ENCODE measurements at places on chromosomes 5 and 9. TPM values are rescaled to one million over a fixed set of nuclear protein-coding genes. Genes with fewer than 3 reads are reported as not detected.

The HSPA9 gene
- 368 TPM for total RNA-seq

The FGFR4 gene
- 588 TPM for total RNA-seq

The SEMA5A gene
- total RNA-seq: not detected

The PCDHB9 gene
- 5.1 TPM for total RNA-seq

The BRINP1 gene
- total RNA-seq: 44.4 TPM

The IL17B gene
- 1.5 TPM for total RNA-seq

The QRFP gene
- total RNA-seq: not detected

The CARD9 gene
- total RNA-seq: 8.8 TPM

The EDIL3 gene
- 27.8 TPM for total RNA-seq

The PCA3 gene
- total RNA-seq: 0.59 TPM

The NUDT12 gene
- total RNA-seq: 12.0 TPM

The PDE6A gene
- total RNA-seq: 0.47 TPM

The DNAI1 gene
- 0.08 TPM for total RNA-seq

The FBP2 gene
- not detected for total RNA-seq

The TGFBI gene
- total RNA-seq: 4.8 TPM

All from SJCRH30 (cell line).